Stimulated activated memory B cell treated with anti-CD40 and anti-IgM and Interleukin-4, amounts not matched to agents 10 μg/mL and 1 μg/mL and 100 μg/mL, for 72 hours (primary cell): ENCODE measurements at places on chromosomes 6 and 20.

- no peak for ATAC-seq
Measured at GRCh38 chr6:167514524-167514923, 189.6 kb downstream of the TTLL2 start.

GRCh38 chr20:40521962-40522361 is 167.1 kb downstream of the MAFB start:
- no peak for ATAC-seq

- ATAC-seq = no peak
Measured at GRCh38 chr6:155495011-155495768, 39.6 kb upstream of the NOX3 start.

DNA sequence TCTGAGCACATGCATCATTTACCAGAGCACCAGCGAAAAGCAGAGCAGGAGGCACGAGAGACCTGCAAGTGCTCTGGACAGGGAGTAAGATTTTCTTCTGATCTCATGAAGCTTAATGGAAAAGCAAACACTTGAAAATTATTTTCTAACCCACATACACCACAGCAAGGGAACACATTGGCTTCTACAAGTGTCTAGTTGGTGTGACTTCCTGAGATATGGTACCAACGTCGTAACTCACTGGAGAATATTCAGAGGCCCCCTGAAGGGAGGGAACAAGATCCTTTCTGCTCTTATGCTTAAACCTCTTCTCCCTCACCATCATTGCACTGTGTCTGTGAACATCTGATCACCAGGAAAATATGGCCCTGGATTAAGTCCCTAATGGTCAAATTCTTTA is 48.6 kb downstream of the PSMB1 start:
- no peak for ATAC-seq

GRCh38 chr20:39004508-39004907 is 42.4 kb downstream of the DHX35 start:
- ATAC-seq = no peak

DNA sequence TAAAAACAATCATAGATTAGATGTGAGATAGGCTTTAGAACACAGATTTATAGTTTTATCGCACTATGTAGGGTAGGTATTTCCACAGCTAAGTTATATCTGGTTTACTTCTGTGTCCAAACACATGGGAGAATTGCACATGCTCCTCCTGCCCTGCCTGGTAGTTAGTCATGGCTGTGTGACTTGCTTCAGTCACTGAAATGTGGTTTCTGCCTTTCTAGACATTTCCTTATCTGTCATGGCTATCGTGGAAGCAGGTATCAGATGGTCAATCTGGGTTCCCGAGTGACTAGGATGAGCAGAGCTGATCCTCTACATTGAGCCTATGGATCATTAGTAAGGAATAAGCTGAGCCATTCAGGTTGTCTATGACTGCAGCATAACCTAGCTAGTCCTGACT is 117.8 kb upstream of the GMDS start:
- ATAC-seq = no peak

- ATAC-seq = no peak
Measured at GRCh38 chr6:137723273-137724017, 143.6 kb upstream of the TNFAIP3 start.

DNA sequence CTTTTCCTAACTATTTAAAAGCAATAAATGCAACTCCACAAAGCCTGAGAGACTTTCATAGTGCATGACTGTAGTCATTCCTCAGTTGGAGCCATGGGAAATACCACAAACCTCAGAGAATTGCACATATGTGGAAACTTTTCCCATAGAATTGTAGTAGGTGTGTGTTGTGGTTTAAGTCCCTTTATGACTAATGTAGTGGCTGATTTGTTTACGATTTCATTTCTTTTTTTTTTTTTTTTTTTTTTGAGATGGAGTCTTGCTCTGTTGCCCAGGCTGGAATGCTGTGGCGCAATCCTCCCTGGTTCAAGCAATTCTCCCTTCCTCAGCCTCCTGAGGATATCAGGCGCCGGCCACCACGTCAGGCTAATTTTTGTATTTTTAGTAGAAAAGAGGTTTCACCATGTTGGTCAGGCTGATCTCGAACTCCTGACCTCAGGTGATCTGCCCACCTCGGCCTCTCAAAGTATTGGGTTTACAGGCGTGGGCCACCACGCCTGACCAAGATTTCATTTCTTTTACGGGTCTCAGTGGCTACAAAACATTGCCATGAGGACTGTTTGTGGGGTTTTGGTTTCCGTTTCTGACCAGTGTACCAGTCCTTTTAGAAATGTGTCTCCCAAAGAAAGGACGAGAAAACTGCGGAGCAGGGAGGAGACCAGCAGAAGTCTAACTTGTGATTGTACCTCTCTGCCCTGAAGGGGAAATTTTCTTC is 212.1 kb upstream of the MARCKS start:
- no peak for ATAC-seq

- no peak for ATAC-seq
Measured at GRCh38 chr6:143525356-143525755, 13.8 kb upstream of the FUCA2 start.

- ATAC-seq = no peak
Measured at GRCh38 chr6:154613137-154613676, 102.7 kb upstream of the CNKSR3 start.

DNA sequence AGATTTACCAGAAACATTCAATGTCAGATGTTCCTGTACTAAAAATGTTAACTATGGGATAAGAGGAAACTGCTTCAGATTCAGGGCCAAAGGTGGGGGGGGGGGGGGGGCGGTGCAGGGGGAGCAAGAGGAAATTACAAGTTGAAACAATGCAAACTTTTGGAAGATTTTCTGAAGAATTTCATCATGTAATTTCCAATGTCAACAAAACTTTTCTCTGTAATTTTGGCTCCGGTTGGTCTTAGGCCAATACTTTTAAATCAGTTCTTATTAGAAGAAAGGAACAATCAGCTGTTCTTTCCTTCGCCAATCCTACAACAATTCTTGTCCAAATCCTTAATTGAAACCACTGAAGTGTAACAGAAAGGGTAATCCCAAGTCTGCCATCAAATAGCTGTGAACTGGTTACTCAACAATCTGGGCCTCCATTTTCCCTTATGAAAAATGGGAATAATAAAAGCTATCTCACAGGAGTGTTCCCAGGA is 13.1 kb downstream of the UQCC1 start:
- ATAC-seq = no peak
